HT1080 (cell line): ENCODE measurements at places on chromosomes 4 and X.

DNA sequence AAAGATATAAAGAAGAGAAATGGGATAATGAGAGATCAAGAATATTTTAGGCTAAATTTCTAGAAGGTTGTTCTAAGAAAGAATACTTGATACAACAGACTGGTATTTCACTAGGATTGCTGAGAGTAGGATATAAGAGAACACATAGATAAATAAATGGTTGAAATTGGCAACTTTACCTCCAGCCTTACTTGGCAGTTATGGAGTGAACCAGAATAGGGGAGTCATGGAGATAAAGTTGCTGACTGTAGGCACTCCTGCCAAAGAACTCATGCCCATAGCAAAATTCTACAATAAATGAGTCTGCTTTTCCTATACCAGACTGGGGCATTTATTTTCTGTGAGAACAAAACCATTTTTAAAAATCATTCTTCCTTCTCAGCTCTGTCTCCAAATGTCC is 26.4 kb upstream of the MMRN1 start:
- no peak for DNase-seq

- DNase-seq: peak; percentile 6
These were observed 417.4 kb downstream of the TMA16 start for GRCh38 chr4:163911891-163912290.

DNA sequence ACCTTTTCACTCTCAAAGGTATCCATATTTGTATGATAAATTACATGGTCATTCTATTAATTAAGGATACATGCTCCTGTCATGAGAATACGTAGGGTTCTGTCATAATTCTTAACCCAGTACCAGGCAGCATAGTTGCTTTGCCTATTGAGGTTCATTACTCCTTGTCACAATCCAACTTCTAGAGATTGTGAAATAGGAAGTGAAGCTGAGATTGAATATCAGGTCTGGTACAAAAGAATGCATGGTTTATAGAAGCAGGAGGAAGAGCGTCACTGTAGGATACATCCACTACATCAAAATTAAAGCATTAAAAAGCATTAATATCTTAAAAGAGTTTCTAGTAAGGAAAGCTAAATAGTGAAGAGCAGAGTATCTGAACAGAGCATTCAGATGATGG is 647.0 kb downstream of the IQCM start:
- DNase-seq: no peak

DNA sequence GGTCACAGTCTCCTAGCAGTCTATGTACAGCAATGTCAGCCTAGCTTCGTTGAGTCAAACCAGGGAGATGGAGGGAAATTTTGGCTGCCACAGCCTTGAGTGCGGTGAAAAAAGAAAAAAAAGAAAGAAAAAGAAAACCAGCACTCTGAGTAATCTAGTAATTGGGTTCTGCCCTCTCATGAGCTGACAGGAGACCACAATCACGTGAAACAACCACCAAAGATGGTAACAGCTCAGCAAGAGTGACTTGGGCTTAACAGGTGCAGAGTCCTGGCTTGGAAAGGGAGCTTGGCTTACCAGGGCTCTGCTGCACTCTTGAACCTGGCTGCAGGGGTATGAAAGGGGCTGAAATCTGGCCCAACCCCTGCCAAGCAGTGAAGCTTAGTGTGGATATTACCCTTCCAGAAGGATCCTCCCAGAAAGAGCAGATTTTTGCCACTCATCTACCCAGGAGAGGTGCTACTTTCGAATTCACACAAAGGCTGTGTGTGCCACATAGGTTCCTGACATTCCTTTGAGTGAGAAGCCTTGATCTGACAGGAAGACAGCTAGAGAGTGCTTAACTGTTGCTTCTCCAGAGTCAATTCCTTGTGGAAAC is 350.3 kb downstream of the PTTG2 start:
- peak; percentile 66 for DNase-seq

DNA sequence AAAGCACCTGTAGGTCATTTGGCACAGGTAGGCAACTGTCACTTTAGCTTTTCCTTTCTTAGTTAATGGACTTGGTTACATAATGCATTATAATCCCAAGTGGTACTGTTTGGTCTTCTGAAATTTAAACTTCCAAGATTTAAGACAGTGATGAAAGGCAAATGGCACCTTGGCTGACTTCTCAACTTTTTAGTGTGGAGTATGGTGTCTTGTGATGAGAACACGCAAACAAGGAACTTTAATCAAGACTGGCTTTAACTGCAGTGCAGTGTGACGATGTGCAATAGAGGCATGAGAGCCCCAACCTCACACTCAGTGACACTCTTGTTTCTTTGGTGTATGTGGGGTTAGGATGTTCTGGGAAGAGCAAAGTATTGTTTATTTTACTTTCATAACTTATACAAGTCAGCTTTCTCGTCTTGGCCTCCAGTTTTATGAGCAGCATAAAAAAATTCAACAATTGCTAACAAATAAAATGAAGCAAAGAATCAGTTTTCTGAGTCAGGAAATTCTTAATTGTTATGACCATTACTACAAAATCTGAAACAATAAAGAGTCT is 171.9 kb downstream of the MAD2L1 start:
- DNase-seq: no peak

GRCh38 chr4:173682609-173683008 is 152.6 kb upstream of the HAND2 start:
- no peak for DNase-seq

GRCh38 chr4:113106108-113106507 is 56.7 kb downstream of the ANK2 start:
- DNase-seq: peak; percentile 45

DNA sequence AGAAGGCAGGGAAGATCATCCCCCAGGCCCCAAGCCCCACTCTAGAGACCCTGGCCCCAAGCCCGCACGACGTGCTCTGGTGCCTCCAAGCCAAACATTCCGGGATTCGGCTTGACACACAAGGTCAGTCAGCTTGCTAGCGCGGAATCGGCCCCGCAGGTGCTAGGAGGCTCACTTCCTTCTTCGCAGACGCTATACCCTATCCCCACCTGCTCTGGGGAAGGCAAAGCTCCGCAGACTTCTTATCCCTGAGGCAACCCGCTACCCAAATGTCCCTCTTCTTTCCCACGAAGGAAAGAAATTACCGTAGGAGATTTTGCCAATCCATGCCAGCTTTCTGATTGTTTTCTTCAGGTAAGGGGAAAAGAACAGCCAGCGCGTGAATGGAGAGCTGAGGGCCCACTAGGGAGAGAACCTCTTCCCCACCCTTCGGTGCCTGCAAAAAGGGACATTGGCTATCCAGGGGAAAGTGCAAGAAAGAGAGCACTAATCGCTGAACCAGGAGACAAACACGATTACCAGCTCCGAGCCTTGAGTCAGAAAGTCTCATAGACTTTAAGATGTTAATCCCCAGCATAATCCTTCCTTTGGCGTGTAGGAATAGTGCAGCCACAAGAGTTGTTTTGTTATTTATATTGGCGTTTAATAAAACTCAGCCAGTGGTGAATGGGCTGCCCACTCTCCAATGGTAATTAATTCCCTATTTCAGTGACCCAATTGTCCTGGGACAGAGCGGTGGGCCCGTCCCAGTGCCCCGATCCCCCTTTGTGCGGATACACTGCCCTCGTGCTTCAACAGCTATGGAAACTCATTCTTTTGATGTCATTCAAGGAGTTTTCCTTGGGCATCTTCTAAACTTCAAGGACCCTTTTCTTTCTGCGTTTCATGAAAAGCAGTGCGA is 5.4 kb upstream of the NEUROG2 start:
- DNase-seq: no peak

- DNase-seq: no peak
These were observed 36.6 kb downstream of the IRF2 start for GRCh38 chr4:184437565-184438265.

DNA sequence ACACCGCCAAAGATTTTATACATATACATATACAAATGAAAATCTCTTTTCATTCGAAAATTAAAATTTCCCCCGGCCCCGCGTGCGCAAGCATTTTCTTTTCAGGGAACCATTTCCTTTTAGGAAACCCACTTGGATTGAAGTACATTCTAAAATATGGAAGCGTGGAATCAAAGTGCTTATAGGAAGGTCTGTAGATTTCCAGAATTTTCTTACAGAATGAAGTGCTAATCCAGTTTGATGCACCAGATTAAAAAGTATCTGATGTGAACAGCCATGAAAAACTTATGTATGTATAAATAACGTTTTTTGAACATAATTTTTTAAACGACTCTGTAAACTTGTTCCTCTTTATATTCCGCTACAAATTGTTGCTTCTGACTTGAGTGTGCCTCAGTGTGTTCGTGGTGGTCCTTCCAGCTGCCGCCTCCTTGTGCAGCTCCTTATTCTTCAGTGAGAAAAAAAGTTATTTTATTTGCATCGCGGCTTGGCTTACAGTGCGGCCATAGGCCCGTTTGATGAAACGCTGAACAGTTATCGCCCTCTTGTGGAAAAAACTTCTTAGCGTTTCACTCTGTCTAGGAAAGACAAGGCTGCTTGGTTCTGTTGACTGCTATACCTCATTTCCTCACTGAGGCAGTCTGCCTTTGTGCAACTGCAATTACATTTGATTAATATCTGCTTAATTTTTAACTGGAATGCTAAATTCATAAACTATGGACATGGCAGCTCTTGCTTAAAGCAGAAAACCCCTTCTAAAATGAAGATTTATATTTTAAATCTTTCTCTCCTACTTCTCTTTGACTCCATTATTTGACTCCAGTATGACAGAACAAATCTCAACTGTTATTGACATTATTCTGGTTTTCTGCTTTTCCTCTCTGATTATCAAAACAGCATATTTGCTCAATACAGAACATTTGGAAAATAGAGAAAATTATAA is 4.7 kb upstream of the NKX6-1 start:
- peak; percentile 64 for DNase-seq

DNA sequence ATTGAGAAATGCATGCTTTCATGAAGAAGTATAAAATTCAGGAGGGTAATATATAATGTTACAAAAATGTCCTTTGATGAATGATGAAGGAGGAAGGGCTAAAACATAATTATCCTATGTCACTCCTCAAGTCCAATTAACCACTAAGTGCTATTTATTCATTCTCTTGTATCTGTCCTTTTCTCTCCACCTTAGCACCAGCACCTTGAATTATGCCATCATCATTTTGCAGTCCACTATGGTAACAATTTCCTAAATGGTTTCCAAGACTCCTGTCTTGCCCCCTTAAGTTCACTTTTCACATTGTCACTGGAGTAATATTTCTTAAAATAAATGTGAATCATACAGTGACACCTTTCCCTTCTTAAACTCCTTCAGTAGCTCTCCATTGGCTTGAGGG is 756.3 kb downstream of the STPG2 start:
- DNase-seq: no peak

DNA sequence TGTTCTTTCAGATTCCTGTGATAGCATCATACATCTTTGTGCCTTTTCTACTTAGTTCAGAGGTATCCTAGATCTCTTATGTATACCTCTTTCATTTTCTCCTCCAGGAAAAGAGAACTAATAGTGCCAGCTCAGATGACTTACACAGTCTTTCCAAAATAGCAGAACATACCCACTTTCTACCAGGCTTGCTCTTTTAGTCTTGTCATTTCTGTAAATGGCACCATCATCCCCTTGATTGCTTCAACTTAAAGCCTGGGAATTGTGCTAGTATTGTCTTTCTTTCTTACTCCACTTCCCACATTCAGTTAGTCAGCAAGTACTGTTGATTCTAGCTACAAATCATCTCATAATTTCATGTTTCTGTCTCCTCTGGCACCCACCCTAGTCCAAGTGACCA is 5.1 kb downstream of the APEX2 start:
- no peak for DNase-seq

GRCh38 chrX:106752101-106752678 is 25.7 kb downstream of the RNF128 start:
- peak; percentile 19 for DNase-seq

GRCh38 chr4:74590476-74590875 is 145.5 kb downstream of the AREG start:
- no peak for DNase-seq

- no peak for DNase-seq
These were observed 17.0 kb upstream of the PPARGC1A start for GRCh38 chr4:23906839-23907238.

DNA sequence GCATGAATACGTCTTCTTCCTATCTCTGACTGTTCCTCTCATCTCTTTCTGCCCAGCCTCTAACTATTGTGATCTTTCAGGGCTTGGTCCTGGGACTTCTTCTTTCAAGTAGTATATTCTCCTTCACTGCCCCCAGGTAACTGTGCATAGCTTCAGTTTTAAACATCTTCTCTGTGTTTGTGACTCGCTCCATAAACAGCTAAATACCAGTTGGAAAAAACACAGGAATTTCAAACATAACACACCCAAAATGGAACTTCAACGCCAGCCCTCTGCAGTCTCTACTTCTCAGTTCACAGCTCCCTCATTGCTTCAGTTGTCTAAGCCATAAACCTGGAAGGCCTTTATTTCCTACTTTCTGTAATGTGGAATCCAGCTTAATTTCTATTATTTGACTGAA is 16.6 kb downstream of the TRIML2 start:
- no peak for DNase-seq

- no peak for DNase-seq
These were observed 303.6 kb upstream of the FAT1 start for GRCh38 chr4:187027272-187027671.

- no peak for DNase-seq
These were observed 4.5 kb upstream of the MAMLD1 start for GRCh38 chrX:150358651-150359050.

DNA sequence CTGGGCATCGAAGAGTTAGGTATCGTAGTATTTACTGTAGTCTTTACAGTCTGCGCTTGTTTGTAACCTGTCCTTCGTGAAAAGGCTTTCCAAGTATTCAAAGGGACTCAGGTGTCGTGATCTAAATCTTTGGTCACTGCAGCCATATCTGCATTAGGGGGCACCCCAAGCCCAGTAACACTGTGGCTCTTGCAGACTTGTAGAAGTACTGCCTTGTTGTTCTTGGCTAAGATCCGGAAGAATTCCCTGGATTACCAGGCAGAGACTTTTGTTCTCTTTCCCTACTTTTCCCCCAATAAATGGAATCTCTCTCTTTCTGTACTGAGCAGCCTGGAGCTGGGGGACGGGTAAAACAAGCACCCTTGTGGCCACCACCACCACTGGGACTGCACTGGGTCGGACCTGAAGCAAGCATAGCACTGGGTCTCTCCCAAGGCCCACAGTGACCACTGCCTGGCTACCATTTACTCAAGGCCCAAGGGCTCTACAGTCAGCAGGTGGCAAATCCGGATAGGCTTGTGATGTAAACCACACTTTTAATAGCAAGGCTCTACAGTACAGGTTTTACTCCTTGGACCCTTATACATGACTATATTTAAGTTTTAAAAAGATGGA is 12.0 kb downstream of the CXorf58 start:
- peak; percentile 39 for DNase-seq

- peak; percentile 78 for DNase-seq
These were observed 23.5 kb upstream of the PRDM8 start for GRCh38 chr4:80173841-80174240.

DNA sequence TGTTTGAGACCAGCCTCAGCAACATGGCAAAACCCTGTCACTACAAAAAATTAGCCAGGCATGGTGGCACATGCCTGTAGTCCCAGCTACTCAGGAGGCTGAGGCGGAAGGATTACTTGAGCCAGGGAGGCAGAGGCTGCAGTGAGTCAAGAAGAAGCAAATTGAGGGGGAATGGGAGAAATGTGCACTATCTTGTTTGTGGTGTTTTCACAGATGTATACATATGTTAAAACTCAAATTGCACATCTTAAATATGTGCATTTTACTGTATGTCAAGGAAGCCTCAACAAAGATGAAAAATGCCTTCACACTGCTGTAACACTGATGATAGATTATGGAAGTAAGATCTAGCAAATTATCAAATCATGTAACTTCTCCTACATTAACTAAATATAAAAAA is 44.3 kb downstream of the THOC2 start:
- DNase-seq: no peak
